ENCODE measurements at places on chromosomes 16 and 17. TPM values are rescaled to one million over a fixed set of nuclear protein-coding genes. Genes with fewer than 3 reads are reported as not detected.

DNA sequence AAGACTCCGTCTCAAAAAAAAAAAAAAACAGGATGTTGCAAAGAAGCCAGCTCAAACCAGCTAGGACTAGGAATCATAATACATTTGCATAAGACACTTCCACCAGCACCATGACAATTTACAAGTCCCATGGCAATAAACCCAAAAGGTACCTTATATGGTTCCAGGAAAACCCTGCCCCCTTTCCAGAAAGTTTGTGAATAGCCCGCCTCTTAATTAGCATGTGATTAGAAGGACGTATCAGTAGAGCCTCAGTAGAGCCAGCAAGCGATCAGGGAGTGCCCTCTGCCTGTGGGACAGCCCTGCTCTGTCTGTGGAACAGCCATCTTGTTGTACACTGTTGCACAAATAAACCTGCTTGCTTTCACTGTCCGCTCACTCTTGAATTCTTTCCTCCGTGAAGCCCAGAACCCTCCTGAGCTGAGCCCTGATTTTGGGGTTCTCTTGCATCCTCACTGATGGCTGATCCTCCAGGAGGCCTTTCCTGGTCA, 14.0 kb downstream of the NUPR1 start:
- DNase-seq = peak; percentile 31

- DNase-seq = no peak
Observed at GRCh38 chr17:59688008-59688407, 19.2 kb downstream of the PTRH2 start.

Gene HSPB9
- not detected for total RNA-seq

DNA sequence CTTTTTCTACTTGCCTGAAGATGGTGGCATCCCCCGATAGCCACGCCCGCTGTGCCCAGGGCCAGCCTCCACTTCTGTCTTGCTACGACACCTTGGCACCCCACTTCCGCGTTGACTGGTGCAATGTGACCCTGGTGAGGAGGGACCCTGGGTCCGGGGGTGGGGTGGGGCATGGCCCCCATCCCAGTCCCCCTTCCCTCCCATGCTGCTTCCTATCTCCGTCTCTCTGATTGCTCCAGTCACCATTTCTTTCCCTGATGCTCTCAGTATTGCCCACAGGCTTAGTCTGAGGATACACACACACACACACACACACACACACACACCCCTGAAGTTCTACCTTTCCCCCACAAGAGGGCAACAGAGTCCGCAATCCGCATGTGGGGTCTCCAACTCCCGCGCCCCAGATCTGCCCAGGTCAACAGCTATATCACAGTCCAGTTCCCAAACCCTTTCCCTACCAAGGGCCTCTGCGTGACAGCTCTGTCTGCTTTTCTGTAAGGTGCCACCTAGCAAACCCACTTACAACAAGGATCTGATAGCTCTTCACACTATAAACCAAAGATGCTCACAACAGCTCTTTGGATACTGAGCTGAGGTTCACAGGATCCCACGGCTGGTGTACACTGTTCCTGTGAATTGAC, 3.4 kb downstream of the SGCA start:
- peak; percentile 84 for DNase-seq

- DNase-seq = no peak
Observed at GRCh38 chr17:903691-904481, 75.7 kb downstream of the NXN start.

Gene CLDN7
- total RNA-seq = 0.65 TPM

Gene TP53TG3
- total RNA-seq = not detected

- no peak for DNase-seq
Observed at GRCh38 chr17:32875923-32876416, 954 bp downstream of the MYO1D start.

DNA sequence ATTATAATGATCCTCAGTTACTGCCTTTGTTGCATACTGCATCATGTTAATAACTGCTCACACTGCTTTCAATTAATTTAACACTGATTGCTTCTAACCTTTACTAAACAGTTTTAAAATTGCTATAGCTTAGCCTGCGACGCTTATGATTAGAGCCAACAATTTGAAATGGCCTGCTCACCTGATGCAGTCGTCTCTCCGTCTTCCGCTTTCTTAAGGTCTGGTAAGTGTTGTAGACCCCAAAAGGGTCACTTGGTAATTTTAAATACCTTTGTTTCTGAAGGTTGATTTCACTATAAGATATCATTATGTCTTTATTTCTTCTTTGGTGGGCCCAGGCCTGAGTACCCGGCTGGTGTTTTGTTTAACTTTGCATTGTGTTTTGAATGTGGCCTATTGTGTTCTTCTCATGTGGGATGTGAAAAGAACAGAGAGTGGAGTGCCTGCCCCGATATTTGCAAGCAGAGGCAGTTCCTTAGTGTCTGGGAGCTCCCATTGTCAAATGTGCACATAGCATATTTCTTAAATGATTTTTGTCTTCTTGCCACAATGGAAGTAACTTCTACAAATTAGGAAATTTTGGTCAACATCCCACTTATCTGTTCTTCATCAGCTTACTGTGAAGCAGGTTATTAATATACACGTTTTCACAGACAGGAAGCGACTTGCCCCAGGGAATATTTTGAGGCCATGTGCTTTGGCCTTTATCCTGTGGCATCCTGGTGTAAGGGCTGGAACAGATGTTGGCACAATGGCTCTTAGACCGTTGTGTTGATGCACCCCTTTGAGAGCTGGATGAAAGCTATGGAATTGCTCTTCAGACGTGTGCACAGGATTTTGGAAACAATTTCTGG, 2.9 kb downstream of the PHKB start:
- DNase-seq = peak; percentile 13

GRCh38 chr16:27398894-27399853, 2.8 kb upstream of the IL21R start:
- DNase-seq = peak; percentile 90

GRCh38 chr16:79767421-79768275, 167.1 kb upstream of the MAF start:
- DNase-seq = no peak

DNA sequence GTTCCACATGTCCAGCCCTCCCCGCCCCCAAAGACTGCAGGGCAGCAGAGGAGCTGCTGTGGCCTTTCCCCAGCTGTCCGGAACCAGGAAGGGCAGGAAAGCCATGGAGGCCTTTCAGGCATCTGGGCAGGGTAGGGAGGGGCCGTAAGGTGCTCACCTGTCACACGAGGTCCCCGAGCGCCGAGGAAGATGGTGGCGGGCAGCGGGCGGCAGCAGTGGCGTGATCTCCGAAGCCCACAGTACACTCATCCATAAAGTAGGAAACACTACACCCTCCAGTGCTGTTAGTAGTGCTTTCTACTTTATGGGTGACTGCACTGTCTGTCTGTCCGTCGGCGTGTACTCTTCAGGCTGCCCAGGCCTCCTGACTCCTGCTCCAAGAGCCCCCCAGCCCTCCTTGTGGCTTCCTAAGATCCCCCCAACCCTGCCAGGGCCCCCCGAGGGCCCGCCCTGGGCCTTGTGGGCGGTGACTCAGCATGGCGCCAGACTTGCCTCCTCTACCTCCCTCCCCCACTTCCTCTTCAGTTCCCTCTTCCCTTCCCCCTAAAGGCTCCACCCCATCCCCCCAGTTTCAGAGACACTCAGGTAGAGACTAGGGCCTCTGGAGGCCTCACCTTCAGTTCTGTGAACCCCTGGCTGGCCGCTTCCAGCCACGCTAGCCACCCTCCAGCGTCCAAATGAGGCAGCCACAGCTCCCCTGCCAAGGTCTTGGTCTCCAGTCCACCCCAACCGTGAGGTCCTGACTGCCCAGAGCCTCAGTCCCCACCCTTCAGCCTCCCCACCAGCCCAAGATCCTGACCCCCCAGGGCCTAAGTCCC, 2.6 kb upstream of the TSPOAP1 start:
- DNase-seq = peak; percentile 83

DNA sequence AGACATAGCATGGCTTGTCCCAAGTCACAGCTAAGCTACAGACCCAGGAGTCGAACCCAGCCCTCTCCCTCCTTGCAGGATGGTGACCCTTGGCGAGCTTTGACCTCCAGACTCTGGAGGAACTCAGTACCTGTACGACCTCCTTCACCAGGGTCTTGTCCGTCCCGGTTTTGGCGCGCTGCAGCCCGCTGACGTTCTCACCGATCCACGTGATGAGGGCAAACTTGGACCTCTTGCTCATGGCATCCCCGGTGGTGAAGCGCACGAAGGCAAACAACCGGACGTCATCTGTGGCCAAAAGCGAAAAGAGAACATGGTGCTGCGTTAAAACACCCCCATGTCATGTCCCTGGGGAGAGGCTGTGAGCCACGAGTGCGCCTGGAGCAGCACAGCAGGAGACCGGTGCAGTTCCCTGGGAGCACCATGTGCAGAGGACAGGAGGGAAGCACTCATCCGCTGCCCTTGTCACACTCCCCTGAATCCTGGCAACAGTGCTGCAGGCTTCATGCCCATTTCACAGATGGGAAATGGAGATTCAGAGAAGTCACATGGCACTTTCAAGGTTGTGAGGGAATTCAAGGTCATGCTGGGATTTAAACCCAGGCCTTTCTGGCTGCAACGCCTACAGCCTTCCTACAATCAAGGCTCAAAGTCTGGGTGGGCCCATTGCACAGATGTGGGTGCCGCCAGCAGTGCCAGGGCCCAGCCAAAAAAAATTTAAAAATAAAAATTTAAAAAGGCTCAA, 27.7 kb downstream of the COTL1 start:
- no peak for DNase-seq

DNA sequence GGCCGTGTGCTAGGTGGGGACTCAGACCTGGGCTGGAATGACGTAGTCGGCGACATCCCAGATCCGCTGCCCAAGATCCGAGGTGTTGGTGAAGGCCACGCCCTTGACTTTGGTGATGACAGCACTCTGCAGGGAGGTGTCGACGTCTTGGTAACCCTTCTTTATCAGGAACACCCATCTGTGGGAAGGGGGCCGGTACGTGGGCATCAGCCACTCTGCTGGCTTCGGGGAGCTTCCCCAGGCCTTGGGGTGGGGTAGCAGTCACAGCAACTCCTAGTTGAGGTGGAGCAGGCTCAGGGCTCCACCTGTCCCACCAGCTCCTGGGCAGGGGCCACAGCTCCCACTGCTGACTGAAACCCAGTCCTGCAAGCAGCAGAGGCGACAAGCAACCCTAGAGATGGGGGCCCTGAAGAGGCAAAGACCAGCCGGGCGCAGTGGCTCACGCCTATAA, 4.3 kb downstream of the P2RX5 start:
- peak; percentile 59 for DNase-seq

Gene HOXB9
- not detected for total RNA-seq

Gene CSH1
- not detected for total RNA-seq

Gene SAMD14
- 0.59 TPM for total RNA-seq

Gene C16orf95
- total RNA-seq = 22.1 TPM

- no peak for DNase-seq
Observed at GRCh38 chr17:40561294-40561870, 3.9 kb downstream of the CCR7 start.

Gene CYB561
- not detected for total RNA-seq

DNA sequence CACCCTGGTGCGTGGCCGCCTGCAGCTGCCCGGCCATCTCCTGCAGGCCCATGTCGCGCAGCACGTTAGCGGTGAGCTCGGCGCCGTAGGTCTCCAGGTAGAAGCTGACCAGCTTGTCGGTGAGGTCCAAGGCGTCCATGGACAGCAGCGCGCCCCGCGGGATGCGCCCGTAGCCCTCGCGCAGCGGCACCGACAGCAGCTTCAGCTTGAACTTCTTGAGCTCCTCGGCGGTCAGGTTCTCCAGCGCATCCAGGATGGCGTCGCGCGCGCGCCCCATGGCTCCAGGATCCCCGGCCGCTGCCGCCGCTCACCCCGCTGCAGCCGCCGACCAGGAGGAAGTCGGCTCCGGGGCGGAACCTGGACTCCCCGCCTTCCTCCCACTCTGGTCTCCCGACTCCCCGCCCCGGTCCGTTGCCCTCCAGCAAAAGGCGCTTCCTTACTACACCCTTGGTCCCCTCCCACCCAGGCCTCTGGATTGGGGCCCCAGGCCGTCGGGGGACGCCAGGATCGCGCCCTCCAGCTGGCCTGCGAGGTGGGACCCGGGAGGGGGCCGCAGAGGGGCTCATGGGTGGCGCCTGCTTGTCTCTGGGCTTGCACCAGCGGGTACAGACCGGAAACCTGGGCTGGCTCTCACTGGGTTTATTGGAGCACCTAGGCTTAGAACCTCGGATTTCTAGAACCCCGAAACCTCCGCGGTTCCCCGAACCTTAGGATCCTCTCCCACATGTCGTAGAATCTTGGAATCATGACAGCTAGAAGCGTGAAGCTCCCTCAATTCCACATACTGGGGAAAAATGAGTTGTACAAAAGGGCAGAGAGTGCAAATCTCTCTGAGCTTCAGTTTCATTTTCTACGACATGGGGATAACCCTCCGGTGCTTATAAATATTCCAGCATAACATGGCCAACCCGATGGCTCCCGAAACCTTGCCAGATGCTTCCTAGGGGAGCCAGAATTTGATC, at the start of gene PYCARD:
Gene PYCARD, minus strand, starts transcription at position 347 of the 962 bp plus-strand sequence. Its CDS starts 70 bp downstream, at position 277.
- DNase-seq = peak; percentile 37

DNA sequence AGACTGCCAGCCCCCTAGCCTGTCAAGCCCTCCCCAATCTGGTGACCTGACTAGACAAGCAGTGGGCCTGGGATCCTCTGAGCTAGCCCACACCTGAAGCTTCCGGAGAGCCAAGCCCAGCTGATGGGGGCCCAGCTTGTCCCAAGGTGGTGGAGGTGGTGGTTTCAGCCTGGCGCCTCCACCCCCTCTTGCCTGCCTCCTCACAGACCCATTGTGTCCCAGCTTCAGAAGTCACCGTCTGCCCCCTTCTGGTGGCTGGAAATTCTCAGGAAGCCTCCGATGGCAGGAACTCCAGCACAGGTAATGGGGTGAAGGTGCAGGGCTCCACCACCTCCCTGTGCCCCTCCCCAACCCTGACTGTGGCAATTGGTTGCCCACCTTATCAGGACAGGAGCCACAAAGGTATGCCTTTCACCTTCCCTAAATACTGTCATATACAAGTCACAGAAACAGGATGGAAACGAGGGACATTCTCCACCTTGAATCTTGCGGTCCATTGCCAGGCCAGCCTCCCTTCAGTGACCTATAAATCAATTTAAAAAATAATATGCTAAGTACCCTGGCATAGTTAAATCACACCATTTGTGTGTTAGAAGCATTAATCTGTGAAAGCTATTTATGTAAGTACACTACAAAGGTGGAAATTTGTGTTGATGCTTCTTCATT, 66.0 kb upstream of the ZNF423 start:
- DNase-seq = peak; percentile 58

GRCh38 chr17:75454193-75454592, 2.2 kb upstream of the TMEM94 start:
- peak; percentile 76 for DNase-seq

Gene IL34
- total RNA-seq = not detected

DNA sequence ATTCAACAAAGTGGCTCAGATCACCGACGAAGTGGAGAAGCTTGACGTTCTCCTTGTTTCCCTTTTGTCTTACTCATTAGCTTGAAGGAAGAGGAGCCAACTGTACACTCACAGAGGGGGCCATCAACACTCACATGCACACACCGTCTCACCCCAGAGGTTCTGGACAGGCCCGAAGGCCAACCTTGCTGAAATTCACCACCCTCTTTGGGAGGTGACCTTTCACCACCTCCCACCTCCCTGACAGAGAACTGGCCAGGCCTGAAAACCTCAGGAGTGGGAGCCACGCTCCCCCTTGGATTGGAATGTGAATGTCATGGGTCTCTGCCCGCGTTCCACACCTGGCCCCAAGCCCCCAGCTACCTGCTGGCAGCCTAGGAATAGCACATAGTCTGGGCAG, 2.0 kb downstream of the DCXR start:
- no peak for DNase-seq

GRCh38 chr17:34567691-34568465, 11.5 kb upstream of the TMEM132E start:
- DNase-seq = no peak

Gene RAB26
- 9.5 TPM for total RNA-seq

Data from OCI-LY7 (cell line).